Stimulated activated CD4-positive, alpha-beta T cell treated with anti-CD3 and anti-CD28 coated beads, Interleukin-12 subunit alpha, Interleukin-12 subunit beta, amount 100 ng/mL, for 4 hours (primary cell): ENCODE measurements at places on chromosomes 11 and 22.

- no peak for DNase-seq
These were observed 14.0 kb upstream of the OAF start for GRCh38 chr11:120196826-120197225.

GRCh38 chr11:1669546-1670218 lies 27.3 kb upstream of the KRTAP5-6 start:
- DNase-seq, result no peak

- DNase-seq, result no peak
These were observed 17.6 kb upstream of the COMT start for GRCh38 chr22:19923914-19924513.

DNA sequence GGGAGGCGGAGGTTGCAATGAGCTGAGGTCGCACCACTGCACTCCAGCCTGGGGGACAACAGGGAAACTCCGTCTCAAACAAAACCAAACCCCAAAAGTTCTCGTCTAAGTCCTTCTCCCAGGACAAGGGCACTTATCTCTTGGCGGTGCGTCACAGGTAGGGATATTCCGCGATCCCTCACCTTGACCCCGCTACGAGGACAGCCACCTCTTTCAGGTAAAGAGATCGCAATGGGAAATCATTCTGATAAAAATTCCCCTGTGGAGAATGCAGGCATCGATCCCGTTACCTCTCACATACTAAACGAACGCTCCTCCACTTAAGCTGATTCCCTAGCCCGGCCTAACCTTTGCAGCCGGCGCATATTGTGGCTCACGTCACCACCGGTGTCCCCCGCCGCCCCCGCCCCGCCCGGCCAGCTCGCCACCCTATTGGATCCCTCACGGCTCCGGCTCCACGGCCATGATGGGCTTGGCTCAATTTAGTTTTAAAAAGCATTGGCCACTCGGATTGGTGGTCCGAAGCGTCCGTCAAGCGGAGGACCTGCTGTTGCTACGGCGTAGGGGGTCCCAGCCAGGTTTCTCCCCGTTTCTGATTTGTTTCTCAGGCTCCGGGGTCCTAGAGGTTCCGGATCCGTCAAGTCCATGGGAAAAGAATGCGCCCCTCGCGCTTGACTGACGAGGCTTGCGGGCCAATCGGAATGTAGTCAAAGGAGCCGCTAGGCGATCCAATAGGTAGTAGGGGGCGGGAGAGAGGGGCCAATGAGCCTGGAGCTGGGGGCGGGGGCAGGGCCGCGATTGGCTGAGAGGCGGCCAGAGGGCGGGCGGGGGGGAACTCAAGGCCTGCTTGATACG lies 439 bp upstream of the PPP6R3 start:
- peak; percentile 94 for DNase-seq

DNA sequence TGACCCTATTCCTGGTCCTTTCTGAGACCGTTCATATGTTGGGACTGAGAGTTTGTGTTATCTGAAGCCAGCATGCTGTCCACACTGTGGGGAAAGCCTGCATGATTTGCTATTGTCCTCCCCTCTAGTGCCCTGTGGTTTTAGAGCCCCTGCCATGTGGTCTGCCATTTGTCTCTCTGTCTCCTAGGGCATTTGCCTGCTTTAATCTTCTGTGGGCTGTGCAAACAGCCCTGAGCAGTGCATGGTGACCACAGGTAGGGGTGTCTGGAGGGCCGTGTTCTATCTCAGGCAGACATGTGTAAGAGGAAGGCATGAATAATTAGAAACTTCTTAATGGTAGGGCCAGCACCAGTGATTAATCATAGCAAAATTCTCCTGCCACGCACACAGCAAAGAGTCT lies 23.0 kb downstream of the AMPD3 start:
- no peak for DNase-seq

- no peak for DNase-seq
These were observed 183.9 kb upstream of the NCAM1 start for GRCh38 chr11:112777283-112777751.

GRCh38 chr11:7643314-7643713 lies 30.0 kb downstream of the CYB5R2 start:
- no peak for DNase-seq

DNA sequence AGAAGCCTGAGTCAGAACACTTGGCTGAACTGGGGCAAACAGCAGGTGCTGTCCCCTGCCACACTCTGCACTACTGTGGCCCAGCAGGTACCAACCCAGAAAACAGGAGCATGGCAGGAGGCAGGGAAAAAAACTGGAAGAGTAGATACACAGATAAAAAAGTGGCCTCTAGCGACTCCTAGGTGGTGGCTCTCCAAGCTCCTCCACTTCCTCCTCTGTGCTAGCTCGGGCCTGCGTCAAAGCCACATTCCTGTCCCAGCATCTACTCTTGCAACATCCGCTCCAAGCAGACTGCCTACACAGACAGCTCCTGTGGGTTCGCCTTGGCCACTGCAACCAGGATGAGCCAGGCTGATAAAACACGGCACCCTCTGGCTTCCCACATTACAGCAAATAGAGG lies 6.9 kb downstream of the OR8B12 start:
- no peak for DNase-seq

DNA sequence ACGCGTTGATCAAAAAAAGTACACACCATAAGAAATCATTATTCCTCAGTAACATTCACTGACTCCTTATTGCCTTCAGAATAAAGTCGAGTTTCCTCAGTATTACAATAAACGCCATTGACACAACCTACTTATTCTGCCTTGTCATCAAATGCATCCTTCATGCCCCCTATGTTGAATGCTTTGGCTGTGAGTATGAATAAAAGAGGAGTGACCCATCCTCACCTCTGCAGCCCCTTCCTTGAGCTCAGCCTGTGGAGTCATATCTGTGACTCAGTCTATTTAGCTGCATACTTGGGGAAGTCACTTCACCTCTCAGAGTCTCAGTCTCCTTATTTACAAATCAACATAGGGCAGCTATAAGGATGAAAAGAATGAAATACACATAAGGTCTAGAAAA lies 65.1 kb downstream of the USP35 start:
- no peak for DNase-seq

DNA sequence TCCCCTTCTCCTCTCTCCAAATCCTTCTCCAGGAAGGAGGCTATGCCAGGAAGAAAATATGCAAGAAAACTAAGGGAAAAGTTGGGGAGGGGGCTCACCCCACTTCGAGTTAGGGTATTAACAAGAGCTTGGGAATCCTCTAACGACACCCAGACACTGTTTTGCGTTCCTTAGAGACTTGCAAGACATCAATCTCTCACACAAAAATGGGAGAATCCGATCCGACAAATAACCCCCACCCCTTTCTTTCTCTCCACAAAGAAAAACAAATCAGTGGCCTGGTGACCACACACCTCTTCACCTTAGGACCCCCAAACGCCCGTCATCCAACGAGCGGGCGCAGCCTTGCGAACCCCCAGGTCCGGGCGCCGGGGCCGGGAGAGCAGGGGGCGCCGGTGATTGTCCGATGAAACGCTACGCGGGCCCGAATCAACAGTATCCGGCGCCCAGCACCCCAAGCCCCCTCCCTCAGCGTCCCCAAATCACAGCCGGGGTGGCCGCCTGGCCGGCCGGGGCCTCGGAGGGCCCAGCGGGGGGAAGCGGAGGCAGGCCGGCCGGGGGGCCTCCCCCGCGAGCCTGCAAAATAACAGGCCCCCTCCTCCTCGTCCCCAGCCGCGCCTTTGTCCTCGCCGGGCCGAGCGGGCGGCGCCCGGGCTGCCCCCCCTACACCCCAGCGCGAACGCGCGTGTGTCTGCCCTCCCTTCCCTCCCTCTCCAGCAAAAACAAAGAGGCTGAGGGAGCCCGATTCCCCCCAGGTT lies 690 bp downstream of the CSNK1E start:
- peak; percentile 38 for DNase-seq

- DNase-seq, result no peak
These were observed 17.1 kb downstream of the GRAP2 start for GRCh38 chr22:39917776-39918495.
